CD4-positive, alpha-beta memory T cell (primary cell): ENCODE measurements at places on chromosomes 16 and 17. TPM values are rescaled to one million over a fixed set of nuclear protein-coding genes. Genes with fewer than 3 reads are reported as not detected.

DNA sequence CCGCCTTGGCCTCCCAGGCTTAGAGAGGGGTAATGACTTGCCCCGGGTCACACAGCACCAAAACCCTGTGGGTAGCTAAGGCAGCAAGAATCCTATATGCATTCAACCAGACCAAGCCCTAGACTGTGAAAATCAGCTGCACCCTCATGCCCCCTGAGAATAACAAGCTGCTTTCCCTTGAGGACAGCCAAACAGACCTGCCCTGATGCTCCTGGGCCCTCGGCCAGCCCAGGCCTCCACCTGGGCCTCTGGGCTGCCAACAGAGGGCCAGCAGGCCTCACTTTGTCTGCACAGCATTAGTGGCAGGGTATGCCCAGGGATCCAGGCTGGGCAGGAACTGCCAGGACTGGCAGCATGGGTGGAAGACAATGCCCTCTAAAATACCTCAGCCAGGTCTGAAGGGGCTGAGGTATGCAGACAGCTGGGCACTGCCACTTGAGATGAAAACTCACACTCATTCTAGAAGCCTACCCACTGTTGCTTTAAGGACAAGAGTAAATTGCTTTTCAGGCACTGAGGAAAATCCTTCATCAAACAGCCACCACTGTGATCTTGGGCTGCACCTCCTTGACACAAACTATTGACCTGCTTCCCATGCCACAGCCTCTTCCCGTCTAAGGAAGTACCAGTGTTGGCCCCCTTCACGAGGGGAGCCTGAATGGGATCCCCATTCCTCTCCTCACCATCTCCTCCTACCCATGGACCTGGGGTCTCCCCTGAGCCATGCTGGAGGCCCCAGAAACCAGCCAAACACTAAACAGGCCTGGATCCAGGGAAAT lies 8.8 kb downstream of the ST3GAL2 start:
- H3K27ac ChIP-seq: peak overlapping the region; percentile 67
- no peak for DNase-seq
- H3K4me1 ChIP-seq: peaks cover 52% of the 10 kb centered on the region
- peaks cover 4% of the 10 kb centered on the region for H3K36me3 ChIP-seq
- no peaks in the 10 kb centered on the region for H3K27me3 ChIP-seq

DNA sequence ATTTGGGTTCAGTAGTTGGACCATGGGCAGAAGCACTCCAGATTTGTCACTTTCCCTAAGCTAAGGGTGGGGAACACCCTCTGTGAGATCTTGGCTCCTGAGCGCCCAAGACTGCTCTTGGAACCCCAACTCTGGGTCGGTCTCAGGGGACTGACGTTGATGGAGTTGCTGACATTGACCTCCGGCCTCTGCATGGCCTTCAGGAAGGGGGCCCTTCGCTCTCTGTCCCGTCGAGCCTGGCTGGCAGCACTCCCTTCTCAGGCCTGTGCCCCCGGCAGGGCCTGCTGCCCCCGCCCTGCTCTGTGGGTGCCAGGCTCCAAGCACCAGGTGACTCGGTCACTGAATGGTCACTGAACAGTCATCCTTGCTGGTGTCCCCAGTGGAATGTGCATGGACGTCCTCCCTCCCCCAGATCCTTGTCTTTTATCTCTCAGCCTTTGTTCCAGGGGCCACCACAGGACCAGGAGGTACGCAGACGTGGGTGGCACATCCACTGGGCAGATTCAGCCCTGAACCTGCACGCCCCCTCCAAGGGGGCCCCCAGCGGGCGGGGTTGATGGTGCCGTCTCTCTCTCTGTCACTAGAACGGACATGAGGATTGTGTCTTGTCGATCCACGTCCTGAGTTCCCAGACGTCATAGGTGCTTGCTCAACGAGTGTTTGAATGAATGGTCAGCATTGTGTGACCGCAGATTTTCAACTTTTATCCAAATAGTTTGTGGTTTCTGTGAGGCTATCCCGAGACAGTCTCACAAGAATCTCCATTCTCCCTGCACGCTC lies 314.5 kb downstream of the SEC14L1 start:
- DNase-seq: no peak
- H3K4me3 ChIP-seq: peak overlapping the region; percentile 100
- no peaks in the 10 kb centered on the region for H3K27me3 ChIP-seq
- H3K27ac ChIP-seq: peak overlapping the region; percentile 73

GRCh38 chr17:65163990-65164495 lies 26.9 kb downstream of the RGS9 start:
- DNase-seq: no peak
- H3K27me3 ChIP-seq: no peaks in the 10 kb centered on the region
- no peaks in the 10 kb centered on the region for H3K36me3 ChIP-seq
- peaks cover 11% of the 10 kb centered on the region for H3K4me1 ChIP-seq
- H3K4me3 ChIP-seq: no peak overlapping the region

GRCh38 chr17:60248618-60249289 lies 99.0 kb downstream of the CA4 start:
- DNase-seq: no peak
- no peaks in the 10 kb centered on the region for H3K4me1 ChIP-seq
- no peak overlapping the region for H3K27ac ChIP-seq

GRCh38 chr16:27429330-27429871 lies 27.4 kb downstream of the IL21R start:
- no peak overlapping the region for H3K27ac ChIP-seq
- no peak for DNase-seq
- no peaks in the 10 kb centered on the region for H3K27me3 ChIP-seq
- H3K36me3 ChIP-seq: peaks cover 33% of the 10 kb centered on the region
- H3K4me3 ChIP-seq: no peak overlapping the region
- H3K4me1 ChIP-seq: peaks cover 33% of the 10 kb centered on the region

Gene SPN
- 175 TPM for total RNA-seq

Gene FLYWCH1
- 121 TPM for total RNA-seq

Gene PRR35
- not detected for total RNA-seq

Gene GGT6
- total RNA-seq: not detected
